Fibroblast of lung (primary cell): ENCODE measurements at places on chromosomes 11 and 22. TPM values are rescaled to one million over a fixed set of nuclear protein-coding genes. Genes with fewer than 3 reads are reported as not detected.

GRCh38 chr22:44102856-44103255 lies 77.9 kb upstream of the PARVG start:
- DNase-seq = no peak

GRCh38 chr11:72589802-72590761 lies 84.1 kb downstream of the PDE2A start:
- peak; percentile 10 for DNase-seq

DNA sequence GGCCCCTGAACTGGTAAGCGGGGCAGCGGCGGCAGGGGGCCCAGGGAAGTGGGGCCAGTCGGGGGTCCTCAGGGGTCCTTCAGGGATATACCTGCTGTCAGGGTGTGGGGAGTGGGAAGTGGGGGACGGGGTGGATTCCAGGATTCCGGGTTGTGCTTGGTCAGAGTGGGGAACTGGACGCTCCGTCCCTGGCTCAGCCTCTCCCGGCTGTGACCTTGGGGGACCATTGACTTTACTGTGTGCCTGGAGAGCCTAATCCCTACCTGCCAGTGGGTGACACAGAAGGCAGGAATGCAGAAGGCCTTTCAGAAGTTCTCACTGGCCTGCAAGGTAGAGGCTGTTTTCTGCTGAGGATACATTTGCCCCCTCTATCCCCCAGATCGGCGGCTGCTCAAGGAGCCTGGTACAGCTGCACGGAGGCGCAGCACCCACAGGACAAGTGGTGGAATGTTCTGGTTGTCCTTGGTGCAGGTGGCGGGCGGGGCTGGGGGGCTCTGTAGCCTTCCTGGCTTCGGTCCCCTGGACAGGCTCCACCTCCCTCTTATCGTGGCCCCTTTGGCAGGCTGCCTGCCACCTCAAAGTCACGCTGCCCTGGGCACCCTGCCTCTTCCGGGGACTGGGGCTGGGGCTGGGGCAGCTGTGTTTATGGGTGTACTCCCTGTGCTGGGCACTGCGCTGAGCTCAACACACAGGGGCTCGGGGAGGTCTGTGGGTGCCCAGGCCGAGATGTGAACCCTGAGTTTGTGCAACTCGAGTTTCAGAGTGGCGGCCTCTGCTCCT lies 18.4 kb downstream of the KCNQ1 start:
- DNase-seq = no peak

DNA sequence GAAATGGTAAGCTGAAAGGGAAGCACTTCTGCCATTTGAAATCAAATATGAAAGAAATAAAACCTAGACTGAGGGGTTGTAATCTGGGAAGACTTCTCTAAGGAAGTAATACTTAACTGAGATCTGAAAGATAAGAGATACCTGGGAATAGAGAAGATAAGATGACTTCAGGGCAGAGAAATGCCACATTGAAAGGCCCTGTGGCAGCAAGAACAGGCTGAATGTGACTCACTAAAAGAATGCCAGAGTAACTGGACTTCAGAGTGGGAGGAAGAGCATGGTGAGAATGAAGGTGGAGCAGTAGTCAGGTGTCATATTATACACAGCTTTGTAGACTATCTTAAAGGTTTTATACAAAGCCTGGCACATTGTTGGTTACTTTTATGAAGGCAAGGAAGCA lies 17.6 kb downstream of the CALCA start:
- DNase-seq = no peak

- no peak for DNase-seq
These were observed 5.7 kb downstream of the CBLIF start for GRCh38 chr11:59839615-59840014.

GRCh38 chr11:92857407-92857806 lies 112.0 kb upstream of the MTNR1B start:
- no peak for DNase-seq

DNA sequence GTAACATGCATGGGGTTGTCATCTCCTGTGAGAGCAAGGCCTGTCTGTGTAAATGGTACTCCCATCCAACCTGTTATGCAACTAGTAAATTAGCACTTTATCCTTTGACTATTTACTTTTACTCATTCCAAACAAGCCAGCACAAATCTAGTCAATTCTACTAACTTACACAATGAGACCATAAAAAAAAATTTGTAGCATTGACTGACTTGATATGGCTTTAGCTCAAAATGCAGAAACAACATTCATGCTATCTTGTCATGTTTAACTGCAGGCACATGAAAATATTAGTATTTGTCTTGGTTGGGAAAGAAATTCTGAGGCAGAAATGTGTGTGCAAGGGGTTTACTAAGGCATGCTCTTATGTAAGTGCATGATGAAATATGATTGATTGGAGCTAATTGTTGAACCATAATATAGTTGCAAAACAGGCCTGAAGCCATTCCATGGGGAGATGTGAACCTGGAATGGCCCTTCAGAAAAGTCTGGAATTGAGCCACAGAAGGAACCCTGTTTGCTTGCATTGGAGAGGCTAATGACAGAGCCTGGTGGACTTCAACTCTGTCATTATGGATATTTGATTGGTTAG lies 2.5 kb downstream of the SLC22A25 start:
- no peak for DNase-seq

DNA sequence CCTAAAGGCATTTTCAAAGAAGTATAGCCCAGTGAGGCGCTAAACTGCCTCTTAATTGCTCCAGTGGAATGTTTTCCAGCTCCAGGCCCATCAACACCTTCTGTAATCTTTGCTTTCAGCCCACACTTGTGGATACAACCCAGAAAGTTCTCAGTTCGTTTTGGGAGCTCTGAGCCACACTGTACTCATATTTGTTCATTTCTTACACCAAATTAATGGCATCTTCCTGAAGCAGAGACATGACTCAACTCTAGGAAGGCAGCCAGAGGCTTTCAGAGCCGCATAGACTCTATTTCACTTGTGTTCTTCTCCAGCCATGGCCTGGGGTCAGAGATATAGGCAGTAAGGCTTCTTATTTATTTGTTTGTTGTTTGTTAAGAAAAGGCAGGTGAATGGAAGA lies 175.5 kb upstream of the NCAM1 start:
- DNase-seq = peak; percentile 43

GRCh38 chr11:94169516-94169915 lies 40.9 kb downstream of the PANX1 start:
- DNase-seq = no peak

Gene A4GALT
- total RNA-seq = 14.9 and 16.2 TPM in 2 replicates

Gene APOL4
- 2.0 and 2.1 TPM in 2 replicates for total RNA-seq

Gene MOGAT2
- total RNA-seq = not detected in 2 replicates

Gene FDXACB1
- 1.8 and 2.6 TPM in 2 replicates for total RNA-seq

Gene ESRRA
- 32.4 and 32.5 TPM in 2 replicates for total RNA-seq

Gene RBMXL2
- total RNA-seq = under 0.01 TPM in 1 of 2 replicates, not detected in the other

Gene ANKK1
- under 0.01 TPM in 1 of 2 replicates, not detected in the other for total RNA-seq

Gene RAB39A
- total RNA-seq = not detected in 2 replicates
